ENCODE measurements at places on chromosomes 1 and 21.
A peak's percentile ranks its signal among the peaks of the same experiment; 100 is the strongest.

DNA sequence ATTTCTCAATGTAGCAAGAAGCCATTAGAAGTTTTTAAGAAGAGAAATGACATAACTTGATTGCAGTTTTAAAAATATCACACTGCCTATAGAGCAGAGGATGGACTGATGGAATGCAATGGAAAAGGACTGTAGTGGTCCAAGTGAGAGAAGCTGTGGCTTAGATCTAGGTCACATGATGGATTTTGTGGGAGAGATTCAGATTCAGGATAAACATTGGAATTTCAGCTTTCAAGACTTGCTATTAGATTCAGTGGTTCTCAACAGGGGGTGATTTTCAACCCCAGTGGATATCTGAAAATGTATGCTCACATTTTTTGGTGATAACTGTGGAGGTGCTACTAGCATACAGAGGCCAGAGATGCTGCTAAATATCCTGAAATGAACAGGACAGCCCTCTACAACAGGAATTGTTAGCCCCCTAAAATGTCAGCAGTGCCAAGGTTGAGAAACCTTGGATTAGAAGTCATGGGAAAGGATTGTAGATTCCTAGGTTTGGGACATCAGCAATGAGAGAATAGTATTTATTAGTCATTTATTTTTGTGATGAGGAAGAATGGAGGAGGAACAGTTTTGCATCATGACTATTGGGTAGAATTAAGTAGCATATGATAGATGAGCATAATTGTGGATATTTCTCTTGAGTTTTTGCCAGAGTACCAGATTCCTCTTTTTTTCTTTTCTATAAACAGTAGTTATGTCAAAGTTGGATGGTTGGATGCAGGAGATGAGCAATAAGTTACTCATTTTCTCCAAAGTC, 30.1 kb upstream of the KCNK2 start:
- no peak overlapping the region for H3K4me3 ChIP-seq
- H3K27me3 ChIP-seq: no peaks in the 10 kb centered on the region
- H3K27ac ChIP-seq: no peak overlapping the region
- no peaks in the 10 kb centered on the region for H3K4me1 ChIP-seq

DNA sequence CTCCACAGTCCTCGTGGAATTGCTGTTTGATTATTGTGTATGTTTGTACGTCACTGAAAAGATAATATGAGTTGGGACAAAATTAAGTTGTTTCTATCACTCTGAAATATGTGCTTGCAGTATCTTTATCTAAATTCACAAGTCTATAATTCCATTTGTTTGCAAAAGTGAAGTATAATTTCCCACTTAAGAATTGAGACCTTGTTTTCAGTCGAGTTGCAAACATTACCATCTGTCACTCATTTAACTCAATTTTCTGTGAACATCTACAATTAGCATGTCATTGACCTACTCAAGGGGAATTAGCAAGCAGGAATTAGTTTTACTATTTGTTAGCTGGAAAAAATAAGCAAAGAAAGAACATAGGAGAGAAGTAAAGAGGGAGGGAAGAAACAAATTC, 195.8 kb downstream of the TPR start:
- H3K36me3 ChIP-seq: no peaks in the 10 kb centered on the region
- DNase-seq: no peak
- no peak overlapping the region for H3K4me3 ChIP-seq
- no peak overlapping the region for H3K27ac ChIP-seq
- H3K4me1 ChIP-seq: no peaks in the 10 kb centered on the region

DNA sequence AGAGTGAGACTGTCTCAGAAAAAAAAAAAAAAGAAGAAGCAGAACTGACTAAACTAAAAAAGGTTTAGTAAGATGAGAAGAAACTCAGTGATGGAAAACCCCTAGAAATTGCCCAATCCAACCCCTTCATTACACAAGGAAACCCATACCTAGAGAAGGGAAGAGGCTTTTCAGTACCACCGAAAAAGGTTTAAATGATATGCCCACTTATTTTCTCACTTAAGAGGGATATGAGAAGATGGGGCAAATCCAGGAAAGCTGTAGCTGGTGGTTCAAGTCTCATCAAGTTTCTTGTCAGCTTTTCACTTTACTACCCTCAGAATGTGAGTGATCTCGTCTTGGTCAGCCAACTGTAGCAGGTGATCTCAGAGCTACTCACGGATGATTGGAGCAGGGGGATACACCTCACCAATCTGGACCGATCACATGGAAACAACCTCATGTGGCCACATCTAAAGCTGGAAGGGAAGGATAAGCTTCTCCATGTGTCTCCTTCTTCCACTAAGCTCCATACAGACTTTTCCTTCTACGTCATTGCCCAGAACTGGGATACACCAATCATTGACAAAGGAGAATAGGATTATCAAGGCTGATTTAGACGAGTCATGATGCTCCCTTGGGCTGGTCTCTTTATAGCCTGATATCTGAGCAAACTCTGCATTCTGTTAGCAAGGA, 126.7 kb upstream of the POU3F1 start:
- no peaks in the 10 kb centered on the region for H3K36me3 ChIP-seq
- no peaks in the 10 kb centered on the region for H3K4me1 ChIP-seq
- DNase-seq: no peak

DNA sequence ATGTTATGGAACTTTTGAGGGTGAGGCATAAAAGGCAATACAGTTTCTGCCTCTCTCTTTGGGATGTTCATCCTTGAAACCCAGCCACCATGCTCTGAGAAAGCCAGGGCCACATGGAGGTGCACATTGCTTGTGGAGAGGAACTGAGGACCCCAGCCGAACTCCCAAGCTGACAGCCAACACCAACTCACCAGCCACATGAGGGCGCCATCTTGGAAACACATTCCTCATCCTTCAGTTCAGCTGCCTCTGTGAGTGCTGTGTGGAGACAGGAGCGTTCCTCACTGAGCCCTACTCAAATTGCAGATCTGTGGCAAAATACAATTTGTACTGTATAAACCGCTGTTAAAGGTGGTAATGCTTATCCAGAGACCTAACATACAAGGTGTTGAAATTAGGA, 137.5 kb downstream of the GABPA start:
- H3K36me3 ChIP-seq: no peaks in the 10 kb centered on the region
- no peak overlapping the region for H3K27ac ChIP-seq
- no peak for DNase-seq
- H3K4me3 ChIP-seq: no peak overlapping the region
- H3K4me1 ChIP-seq: no peaks in the 10 kb centered on the region

- no peaks in the 10 kb centered on the region for H3K4me1 ChIP-seq
- no peak overlapping the region for H3K27ac ChIP-seq
- DNase-seq: no peak
- H3K27me3 ChIP-seq: no peaks in the 10 kb centered on the region
- no peak overlapping the region for H3K4me3 ChIP-seq
Measured at GRCh38 chr21:26112127-26112742, 58.3 kb downstream of the APP start.

DNA sequence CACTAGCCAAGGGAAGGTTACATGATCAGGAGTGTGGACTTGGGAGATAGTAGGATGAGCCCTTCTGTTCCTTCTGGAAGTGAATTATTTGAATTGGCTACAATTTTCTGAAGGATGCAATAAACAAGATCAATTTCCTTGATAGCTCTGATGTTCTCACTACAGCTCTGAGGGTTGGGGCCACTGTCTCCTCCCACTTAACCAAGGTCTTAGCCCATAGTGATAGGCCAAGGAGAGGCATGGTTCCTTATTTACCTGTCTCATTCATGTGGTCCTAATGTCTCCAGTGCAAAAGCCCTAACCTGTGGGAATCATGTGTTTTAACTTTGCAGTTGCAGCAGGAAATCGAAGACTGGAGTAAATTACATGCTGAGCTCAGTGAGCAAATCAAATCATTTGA, 34.8 kb downstream of the MIA3 start:
- H3K27ac ChIP-seq: no peak overlapping the region
- no peak for DNase-seq
- peaks cover 84% of the 10 kb centered on the region for H3K36me3 ChIP-seq
- peaks cover 23% of the 10 kb centered on the region for H3K4me1 ChIP-seq
- H3K4me3 ChIP-seq: no peak overlapping the region
- no peaks in the 10 kb centered on the region for H3K27me3 ChIP-seq

DNA sequence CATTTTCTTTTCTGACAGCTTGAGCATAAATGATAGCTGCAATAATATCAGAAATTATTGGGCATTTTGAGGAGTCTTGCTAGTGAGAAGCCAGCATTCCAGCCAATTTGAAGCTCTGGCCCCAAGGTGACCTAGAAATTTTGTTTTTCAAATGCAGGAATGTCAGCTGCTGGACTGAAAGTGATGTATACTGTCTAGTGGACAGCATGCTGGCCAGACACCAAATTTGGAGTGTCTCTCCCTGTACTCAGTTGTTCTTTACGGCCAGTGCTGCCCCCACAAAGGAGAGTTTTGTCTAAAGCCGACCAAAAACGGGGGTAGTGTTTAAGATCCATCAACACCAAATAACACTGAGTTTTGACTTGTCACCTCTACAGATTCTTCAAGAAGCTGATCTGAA, 5.2 kb downstream of the RGS7 start:
- no peak for DNase-seq
- no peak overlapping the region for H3K27ac ChIP-seq
- peaks cover 5% of the 10 kb centered on the region for H3K27me3 ChIP-seq
- no peaks in the 10 kb centered on the region for H3K4me1 ChIP-seq

DNA sequence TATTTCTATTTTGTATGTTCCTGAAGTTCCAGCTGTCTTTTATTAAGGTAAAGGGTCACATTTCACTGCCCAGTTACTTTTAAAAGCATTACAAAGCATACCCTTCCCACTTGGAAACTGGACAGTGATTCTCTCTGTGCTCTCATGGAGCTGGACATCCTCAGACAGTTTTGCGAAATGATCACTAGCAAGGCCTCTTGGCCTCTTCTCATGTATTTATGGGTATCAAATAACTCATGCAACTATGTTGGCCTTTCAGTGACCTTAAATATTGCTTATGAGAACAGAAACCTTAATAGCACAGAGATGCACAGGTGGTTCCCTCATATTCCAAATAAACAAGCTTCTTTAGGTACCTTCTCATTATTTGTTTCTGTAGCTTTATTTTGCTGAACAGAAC, 7.9 kb upstream of the AMPD1 start:
- peaks cover 4% of the 10 kb centered on the region for H3K27me3 ChIP-seq
- H3K4me1 ChIP-seq: no peaks in the 10 kb centered on the region
- no peak for DNase-seq
- H3K36me3 ChIP-seq: no peaks in the 10 kb centered on the region
- no peak overlapping the region for H3K27ac ChIP-seq

DNA sequence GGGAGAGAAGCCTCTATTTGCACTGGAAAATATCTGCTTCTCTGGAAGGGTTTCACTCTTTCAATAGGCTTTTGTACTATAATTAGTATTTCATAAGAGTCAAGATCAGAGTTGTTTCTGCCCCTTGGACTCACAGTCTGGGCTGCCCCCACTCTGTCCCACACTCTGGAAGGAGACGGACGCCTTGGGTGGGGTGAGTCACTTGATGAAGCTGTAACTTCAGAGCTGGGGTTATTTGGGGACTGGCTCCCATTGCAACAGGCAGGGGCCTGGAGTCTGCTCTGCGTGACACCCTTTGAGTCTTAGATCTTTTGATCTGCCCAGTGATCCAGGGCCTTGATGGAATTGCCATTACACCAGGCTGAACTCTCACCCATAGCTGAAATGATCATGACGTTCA, 4.0 kb upstream of the KCNA10 start:
- DNase-seq: no peak
- no peaks in the 10 kb centered on the region for H3K27me3 ChIP-seq
- no peaks in the 10 kb centered on the region for H3K36me3 ChIP-seq
- H3K4me3 ChIP-seq: no peak overlapping the region
- H3K27ac ChIP-seq: no peak overlapping the region
- H3K4me1 ChIP-seq: peaks cover 10% of the 10 kb centered on the region

GRCh38 chr1:169890761-169891538, 2.7 kb downstream of the SCYL3 start:
- no peak for DNase-seq
- no peak overlapping the region for H3K4me3 ChIP-seq
- peaks cover 27% of the 10 kb centered on the region for H3K4me1 ChIP-seq
- no peaks in the 10 kb centered on the region for H3K27me3 ChIP-seq

- no peak overlapping the region for H3K27ac ChIP-seq
- no peak overlapping the region for H3K4me3 ChIP-seq
- no peaks in the 10 kb centered on the region for H3K36me3 ChIP-seq
Measured at GRCh38 chr21:29155118-29155932, 24.9 kb downstream of the MAP3K7CL start.

DNA sequence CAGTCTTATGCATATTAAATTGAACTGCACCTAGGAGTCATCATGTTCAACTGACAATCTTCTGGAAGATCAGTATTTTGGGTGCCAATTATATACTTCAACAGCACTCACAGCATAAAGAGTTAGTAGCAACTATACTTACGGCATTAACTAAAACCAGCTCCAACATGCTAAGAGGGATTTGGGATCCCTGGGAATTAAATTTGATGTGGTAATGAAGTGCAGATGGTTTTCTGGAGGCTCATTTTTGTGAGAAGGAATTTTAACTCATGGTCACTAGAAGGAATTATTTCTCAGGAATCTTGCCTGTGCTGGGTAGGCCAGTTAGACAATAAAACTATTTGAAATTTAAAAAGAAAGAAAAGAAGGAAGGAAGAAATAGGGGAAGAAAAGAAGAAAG, 18.3 kb downstream of the IFI44 start:
- no peak for DNase-seq
- no peak overlapping the region for H3K4me3 ChIP-seq
- no peaks in the 10 kb centered on the region for H3K27me3 ChIP-seq
- H3K27ac ChIP-seq: no peak overlapping the region

GRCh38 chr1:156452907-156453306, 47.7 kb downstream of the MEF2D start:
- H3K36me3 ChIP-seq: no peaks in the 10 kb centered on the region
- no peak overlapping the region for H3K4me3 ChIP-seq
- H3K27ac ChIP-seq: no peak overlapping the region
- DNase-seq: no peak
- peaks cover 2% of the 10 kb centered on the region for H3K27me3 ChIP-seq

- no peak overlapping the region for H3K27ac ChIP-seq
- H3K4me3 ChIP-seq: no peak overlapping the region
- no peak for DNase-seq
- H3K36me3 ChIP-seq: no peaks in the 10 kb centered on the region
- H3K4me1 ChIP-seq: no peaks in the 10 kb centered on the region
- H3K27me3 ChIP-seq: no peaks in the 10 kb centered on the region
Measured at GRCh38 chr21:34693192-34693810, 24.5 kb downstream of the CLIC6 start.

GRCh38 chr1:150235294-150235851, 539 bp downstream of the ANP32E start:
- H3K4me3 ChIP-seq: peak overlapping the region; percentile 98
- no peaks in the 10 kb centered on the region for H3K27me3 ChIP-seq
- H3K27ac ChIP-seq: peak overlapping the region; percentile 99
- H3K4me1 ChIP-seq: peaks cover 13% of the 10 kb centered on the region

DNA sequence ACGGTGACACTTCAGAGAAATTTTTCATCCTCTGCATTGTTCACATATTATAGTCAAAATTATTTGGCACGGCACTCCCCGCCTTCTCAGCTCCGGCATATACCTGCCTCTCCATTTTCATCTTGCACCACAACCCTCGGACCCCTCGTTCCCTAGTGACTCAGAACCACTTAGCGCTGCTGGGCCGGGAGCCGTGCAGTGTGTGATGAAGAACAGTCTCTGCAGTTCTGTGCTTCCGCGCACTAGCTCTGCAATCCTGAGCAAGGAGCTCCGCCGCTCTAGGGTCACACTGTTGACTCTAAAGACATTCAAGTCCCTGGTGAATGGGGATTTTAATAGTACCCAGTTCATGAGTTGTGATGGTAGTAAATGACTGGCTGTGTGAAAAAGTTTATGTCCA, 221.2 kb downstream of the SLC35F3 start:
- H3K36me3 ChIP-seq: no peaks in the 10 kb centered on the region
- DNase-seq: no peak
- no peak overlapping the region for H3K27ac ChIP-seq
- peaks cover 4% of the 10 kb centered on the region for H3K27me3 ChIP-seq

GRCh38 chr21:43029785-43030184, 45.9 kb downstream of the CBS start:
- no peak for DNase-seq
- no peaks in the 10 kb centered on the region for H3K4me1 ChIP-seq
- no peak overlapping the region for H3K4me3 ChIP-seq
- peaks cover 57% of the 10 kb centered on the region for H3K36me3 ChIP-seq
- no peak overlapping the region for H3K27ac ChIP-seq
- no peaks in the 10 kb centered on the region for H3K27me3 ChIP-seq
